SK-N-MC (cell line): ENCODE measurements at places on chromosomes 1 and 21.

GRCh38 chr1:17236779-17237560 lies 11.9 kb upstream of the PADI3 start:
- DNase-seq: peak; percentile 94

GRCh38 chr1:62800281-62800680 lies 16.3 kb downstream of the ATG4C start:
- DNase-seq: no peak

DNA sequence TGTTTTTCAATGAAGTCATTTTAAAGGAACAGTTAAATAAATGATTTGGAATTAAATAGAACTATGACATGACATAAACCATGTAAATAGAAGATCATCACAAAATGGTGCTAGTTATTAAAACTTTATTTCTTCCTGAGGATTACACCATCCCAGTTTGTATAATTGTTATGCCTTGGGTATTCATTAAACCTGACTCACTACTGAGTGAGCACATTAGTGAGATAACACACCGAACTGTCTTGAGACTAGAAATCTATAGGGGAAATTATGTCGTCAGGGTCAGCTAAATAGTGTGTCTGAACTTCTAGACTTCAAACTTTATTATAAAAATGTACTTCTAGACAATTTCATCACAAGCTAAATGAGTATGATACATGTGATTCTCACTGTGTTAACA lies 189.4 kb downstream of the NCAM2 start:
- no peak for DNase-seq

- DNase-seq: no peak
These were observed 10.5 kb upstream of the KDF1 start for GRCh38 chr1:26970810-26971209.

DNA sequence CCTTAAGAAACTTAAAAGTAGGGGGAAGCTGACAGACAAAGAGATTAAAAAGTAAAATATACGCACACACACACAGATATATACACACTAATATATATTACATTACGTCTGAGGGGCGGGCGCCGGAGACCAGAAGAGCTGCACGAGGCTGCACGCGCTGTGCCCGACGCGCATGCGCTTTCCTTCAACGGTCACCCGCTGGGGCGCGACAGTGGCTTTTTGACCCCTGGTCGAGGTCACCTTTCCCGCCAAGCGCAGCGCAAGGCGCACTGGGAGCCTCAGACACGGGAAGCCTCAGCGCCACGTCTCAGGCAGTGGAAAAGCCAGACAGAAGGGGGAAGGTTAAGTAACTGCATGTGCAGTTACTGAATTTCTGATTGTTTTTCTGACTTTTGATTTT lies at the start of gene HORMAD1:
Gene HORMAD1, minus strand, starts transcription at position 193 of the 400 bp plus-strand sequence. CDS start 1,390 bp downstream, outside the sequence.
- no peak for DNase-seq

DNA sequence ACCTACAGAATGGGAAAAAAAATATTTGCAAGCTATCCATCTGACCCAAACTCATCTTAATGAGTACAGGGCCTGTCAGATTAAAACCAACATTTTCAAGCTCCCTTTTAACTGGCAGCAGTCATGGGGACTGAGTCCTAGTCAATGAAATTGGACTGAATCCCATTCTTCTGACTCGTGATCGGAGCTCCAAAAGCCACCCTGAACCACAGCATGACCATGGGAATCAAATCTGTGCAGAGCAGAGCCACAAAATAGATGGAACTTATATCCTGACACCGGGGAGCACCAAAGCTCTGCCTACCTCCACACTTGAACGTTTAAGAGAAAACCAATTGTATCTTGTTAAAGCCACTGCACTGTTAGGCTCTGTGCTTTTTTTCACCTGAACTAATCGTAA lies 5.0 kb upstream of the RWDD3 start:
- DNase-seq: no peak

- DNase-seq: no peak
These were observed 1.0 kb downstream of the NCDN start for GRCh38 chr1:35558374-35559316.

DNA sequence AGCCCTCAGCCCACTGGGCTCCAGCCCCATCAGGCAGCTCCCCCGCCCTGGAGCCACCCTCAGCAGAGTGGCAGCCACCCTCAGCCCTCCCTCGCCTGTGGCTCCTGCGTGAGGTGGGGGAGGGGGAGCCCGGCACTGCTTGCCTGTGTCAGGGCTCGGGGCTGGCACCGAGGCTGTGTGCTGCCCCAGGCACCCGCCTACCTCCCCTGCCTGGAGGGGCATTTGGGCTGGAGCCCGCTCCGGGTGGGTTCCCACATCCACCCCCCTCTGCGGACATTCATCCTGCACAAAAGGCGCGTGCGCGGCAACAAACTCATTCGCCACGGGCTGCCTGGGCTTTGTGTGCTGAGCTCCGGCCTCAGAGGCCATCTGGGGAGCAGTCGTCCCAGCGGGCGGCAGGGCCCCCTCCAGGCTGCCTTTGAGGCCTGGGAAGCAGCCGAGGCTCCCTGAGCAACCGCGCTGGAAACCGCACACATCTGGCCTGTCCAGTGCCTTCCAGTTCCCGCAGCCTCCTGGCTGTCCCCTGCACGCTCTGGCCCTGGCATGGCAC lies 12.6 kb upstream of the TNFRSF14 start:
- no peak for DNase-seq

DNA sequence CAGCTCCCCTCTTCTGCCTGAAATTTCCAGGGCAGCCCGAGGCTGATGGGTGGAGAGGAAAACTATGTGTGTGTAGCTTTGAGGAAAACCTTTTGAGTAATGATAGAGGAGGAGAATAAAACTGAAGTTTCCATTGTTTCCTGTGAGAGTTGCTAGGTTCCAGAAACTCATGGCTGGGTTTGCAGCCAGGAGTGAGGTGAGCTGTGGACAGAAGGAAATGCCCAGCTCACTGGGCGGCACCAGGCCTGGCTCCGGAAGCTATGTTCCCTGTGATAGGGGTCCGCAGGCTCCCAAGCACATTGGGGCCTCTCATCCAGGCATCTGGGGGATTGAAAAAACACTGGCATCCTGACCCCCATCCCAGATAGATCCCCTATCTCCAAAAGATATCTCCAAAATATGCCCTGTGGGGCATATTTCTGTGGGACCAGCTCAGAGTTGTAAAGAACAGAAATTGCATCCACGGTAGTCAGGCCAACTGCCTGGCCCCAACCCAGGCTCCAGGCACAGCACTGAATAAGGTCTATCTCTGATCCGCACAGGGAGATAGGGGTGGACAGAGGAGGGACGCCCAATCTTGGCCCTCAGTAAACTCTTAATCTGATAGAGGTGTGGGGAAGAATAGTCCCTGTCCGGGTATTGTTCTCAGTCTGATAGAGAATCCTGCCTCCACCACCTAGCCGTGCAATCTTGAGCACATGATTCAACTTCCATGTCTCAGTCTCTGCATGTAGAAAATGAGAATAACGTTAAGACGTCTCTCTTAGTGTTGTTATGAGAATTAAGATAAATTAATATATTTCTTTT lies 1.8 kb upstream of the HSPG2 start:
- no peak for DNase-seq

- DNase-seq: no peak
These were observed 95.6 kb upstream of the ADAMTS5 start for GRCh38 chr21:27062443-27062842.

DNA sequence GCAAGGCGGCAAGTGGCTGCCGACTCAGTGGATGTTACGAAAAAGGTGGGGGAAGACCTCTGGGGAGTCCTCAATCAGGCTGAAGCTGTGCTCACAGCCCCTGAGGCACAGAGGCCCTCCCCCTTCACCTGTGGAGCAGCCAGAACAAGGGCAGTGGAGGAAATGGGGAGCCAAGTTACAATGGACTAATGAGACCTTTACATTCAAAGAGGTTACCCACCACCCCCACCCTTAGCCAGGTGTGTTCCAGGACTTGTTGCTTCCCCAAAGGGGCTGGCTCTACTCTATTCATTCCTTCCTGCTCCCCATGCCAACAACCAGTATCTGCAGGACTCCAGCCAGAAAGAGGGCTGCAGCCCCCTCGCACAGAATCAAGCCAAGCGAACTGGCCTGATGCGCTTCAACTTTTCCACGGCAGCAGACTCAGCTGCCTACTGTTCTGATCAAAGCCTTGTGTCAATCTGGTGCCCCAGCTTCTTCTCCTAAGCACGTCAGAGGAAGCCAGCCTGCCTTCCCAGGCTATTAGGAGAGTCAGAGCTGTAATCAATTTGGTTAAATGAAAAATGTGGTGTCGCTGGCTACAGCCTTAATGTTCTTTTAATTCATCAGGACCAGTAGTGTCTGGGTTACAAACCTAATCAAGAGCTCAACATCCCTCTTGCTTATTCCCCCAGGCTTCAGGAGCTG lies 1.8 kb upstream of the SYT2 start:
- no peak for DNase-seq

- DNase-seq: no peak
These were observed 12.5 kb downstream of the AMY2B start for GRCh38 chr1:103583887-103584286.

DNA sequence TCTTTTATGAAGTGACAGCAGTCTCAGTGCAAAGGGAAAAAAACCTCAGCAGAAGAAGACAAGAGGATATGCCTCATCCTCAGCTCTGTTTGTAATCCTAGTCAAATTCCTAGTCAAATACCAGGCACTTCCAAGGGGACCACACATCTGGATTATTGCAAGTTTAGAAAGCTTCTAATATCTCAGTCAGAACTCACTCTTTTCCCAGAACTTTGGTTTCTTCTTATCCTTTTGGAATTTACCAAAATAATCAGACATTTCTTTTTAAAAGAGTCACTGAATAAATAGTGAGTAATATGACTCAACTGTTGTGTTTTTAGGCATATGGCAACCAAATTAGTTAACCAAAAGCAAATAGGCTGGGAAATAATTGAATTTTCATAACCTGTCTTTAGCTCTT lies 47.8 kb downstream of the PRRX1 start:
- no peak for DNase-seq
